ENCODE measurements at places on chromosomes 4 and X.

DNA sequence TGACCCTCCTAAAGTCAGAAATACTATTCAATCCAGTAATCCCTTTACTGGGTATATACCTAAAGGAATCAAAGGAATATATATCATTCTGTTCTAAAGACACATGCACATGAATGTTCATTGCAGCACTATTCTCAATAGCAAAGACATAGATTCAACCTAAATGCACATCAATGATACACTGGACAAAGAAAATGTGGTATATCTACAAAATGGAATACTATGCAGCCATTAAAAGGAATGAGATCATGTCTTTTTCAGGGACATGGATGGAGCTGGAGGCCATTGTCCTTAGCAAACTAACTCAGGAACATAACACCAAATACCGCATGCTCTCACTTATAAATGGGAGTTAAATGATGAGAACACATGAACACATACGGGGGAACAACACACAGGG lies 306.0 kb upstream of the EPHA5 start:
- DNase-seq, result no peak

DNA sequence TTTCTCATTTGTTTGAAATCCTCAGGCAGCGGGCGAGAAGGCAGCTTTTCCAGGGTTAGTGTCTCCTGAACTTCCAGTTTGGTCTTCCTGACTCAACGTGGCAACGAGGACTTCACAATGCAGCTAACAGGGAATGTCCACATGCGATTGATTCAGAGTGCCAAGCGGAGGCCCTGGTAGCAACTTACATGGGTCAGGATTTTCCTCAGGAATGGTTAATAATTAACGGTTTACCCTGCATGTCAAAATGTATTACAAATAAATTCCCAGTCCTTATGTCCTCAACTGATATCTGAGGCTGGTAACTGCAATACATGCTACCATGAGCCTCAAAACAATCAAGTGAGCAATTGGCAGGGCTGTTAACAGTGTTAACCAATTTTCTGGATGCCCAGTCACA lies 67.2 kb downstream of the MAP3K15 start:
- DNase-seq, result no peak

GRCh38 chrX:101462892-101463291 lies 22.4 kb upstream of the ARMCX4 start:
- DNase-seq, result no peak

DNA sequence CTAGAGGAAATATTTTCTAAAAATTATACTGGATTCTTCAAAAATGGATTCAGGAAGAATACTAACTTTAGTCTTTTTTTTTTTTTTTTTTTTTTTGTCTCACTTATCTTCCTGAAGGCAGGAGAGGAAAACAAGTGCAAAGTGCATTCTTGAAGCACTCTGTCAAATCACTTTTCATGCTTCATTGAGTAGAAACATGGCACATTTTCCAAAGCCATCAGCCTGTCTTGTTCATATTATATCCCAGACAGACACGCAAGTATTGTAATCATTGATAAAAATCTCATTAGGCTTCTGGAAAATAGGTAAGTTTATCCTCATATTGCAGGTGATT lies 1.2 kb downstream of the BBS12 start:
- no peak for DNase-seq

All from stimulated activated CD4-positive, alpha-beta T cell treated with anti-CD3 and anti-CD28 coated beads, Interleukin-2, amount 100 ng/mL, for 24 hours (primary cell).